Hair follicle dermal papilla cell (primary cell): ENCODE measurements at places on chromosomes 16 and 17. TPM values are rescaled to one million over a fixed set of nuclear protein-coding genes. Genes with fewer than 3 reads are reported as not detected.

The C16orf92 gene
- total RNA-seq: not detected in 2 replicates

The E4F1 gene
- total RNA-seq: 27.2 and 33.3 TPM in 2 replicates

The NAGLU gene
- 69.8 and 72.1 TPM in 2 replicates for total RNA-seq

The OR1F1 gene
- total RNA-seq: not detected in 2 replicates

The FMNL1 gene
- total RNA-seq: 14.8 and 22.0 TPM in 2 replicates

The EVPLL gene
- total RNA-seq: not detected in 2 replicates

The GALR2 gene
- total RNA-seq: not detected in 2 replicates

The CEP112 gene
- 10.3 and 10.5 TPM in 2 replicates for total RNA-seq

The KLHL36 gene
- total RNA-seq: 76.5 and 79.8 TPM in 2 replicates

The MRM3 gene
- 11.5 and 15.4 TPM in 2 replicates for total RNA-seq

The C17orf67 gene
- total RNA-seq: 1.1 and 1.2 TPM in 2 replicates

The MRPS23 gene
- total RNA-seq: 13.8 and 14.3 TPM in 2 replicates

The PIPOX gene
- total RNA-seq: 2.6 and 3.4 TPM in 2 replicates

The TP53TG3D gene
- 0.49 and 1.2 TPM in 2 replicates for total RNA-seq

The MYH1 gene
- not detected in 2 replicates for total RNA-seq

The MYH3 gene
- total RNA-seq: 0.12 and 4.9 TPM in 2 replicates

The PLXDC1 gene
- total RNA-seq: 15.2 and 33.3 TPM in 2 replicates

The CACNG5 gene
- total RNA-seq: not detected in 2 replicates

The RCVRN gene
- under 0.01 and 0.16 TPM in 2 replicates for total RNA-seq

The NLRC3 gene
- total RNA-seq: 0.12 and 0.16 TPM in 2 replicates

The SNX20 gene
- not detected in 2 replicates for total RNA-seq

The CLEC18A gene
- total RNA-seq: 0.24 and 0.65 TPM in 2 replicates

The PRSS53 gene
- total RNA-seq: 4.2 and 5.5 TPM in 2 replicates

The CAPNS2 gene
- total RNA-seq: 1.6 and 1.8 TPM in 2 replicates

The C17orf100 gene
- 0.12 and 0.49 TPM in 2 replicates for total RNA-seq

The SLC5A2 gene
- total RNA-seq: not detected in 2 replicates

The HAS3 gene
- total RNA-seq: 0.49 and 2.4 TPM in 2 replicates

The TMEM235 gene
- not detected in 2 replicates for total RNA-seq

The SMIM5 gene
- 0.16 and 0.24 TPM in 2 replicates for total RNA-seq

The KRTAP1-3 gene
- total RNA-seq: not detected in 2 replicates

The KCNH4 gene
- under 0.01 TPM in 1 of 2 replicates, not detected in the other for total RNA-seq

The HSF5 gene
- total RNA-seq: under 0.01 TPM in 1 of 2 replicates, not detected in the other

The CDC6 gene
- 2.3 and 2.9 TPM in 2 replicates for total RNA-seq

The SMPD3 gene
- 0.24 and 0.49 TPM in 2 replicates for total RNA-seq

The PIRT gene
- not detected in 2 replicates for total RNA-seq

The PLA2G10 gene
- not detected in 2 replicates for total RNA-seq

The EFNB3 gene
- 3.2 and 5.2 TPM in 2 replicates for total RNA-seq

The XYLT1 gene
- total RNA-seq: 42.3 and 43.0 TPM in 2 replicates
